8988T (cell line): ENCODE measurements at places on chromosomes 13 and 19.

- DNase-seq: no peak
These were observed 1.8 kb upstream of the CEACAM8 start for GRCh38 chr19:42596391-42597072.

GRCh38 chr13:90793261-90793820 lies 554.1 kb upstream of the MIR17HG start:
- DNase-seq: no peak

- DNase-seq: no peak
These were observed 53.9 kb downstream of the NFIC start for GRCh38 chr19:3420244-3420755.

GRCh38 chr19:50417111-50418081 lies 1.3 kb upstream of the SPIB start:
- no peak for DNase-seq

- no peak for DNase-seq
These were observed 46.9 kb downstream of the FLT1 start for GRCh38 chr13:28447989-28448388.

DNA sequence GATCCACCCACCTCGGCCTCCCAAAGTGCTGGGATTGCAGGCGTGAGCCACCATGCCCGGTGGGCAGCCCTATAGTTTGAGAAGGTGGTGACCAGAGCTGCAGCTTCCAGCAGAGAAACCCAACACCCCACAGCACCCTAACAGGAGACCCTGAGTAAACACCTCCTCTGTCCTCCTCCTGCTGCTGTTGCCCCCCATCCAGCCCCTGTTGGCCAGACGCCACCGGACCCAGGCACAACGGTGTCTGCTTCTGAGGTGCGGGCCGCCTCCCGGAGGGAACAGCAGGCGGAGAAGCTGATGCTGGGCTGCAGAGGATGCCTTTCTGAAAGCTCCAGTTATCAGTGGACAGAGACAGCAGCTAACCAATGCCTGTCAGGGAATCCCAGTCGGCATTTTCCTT lies 175.5 kb downstream of the COL4A1 start:
- DNase-seq: no peak

- DNase-seq: no peak
These were observed 756.1 kb downstream of the UQCRFS1 start for GRCh38 chr19:28456708-28457320.

DNA sequence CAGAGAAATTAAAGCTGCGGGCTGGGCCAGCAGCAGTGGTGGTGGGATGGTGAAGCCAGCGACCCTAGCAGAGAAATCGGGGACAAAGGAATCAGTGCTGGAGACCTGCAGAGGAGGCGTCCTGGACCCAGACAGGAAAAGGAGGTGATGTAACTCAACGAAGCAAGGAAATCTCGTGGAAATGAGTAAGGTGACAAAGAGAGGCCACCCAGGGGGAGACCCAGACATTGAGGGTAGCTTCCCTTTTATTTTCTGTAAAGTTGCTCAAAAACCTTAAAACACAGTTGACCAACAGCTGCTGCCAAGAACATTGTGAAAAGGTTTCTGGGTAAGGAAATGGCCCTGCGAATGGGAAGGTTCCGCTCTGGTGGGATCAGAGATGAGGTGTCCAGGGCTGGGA lies 13.3 kb upstream of the RETN start:
- DNase-seq: no peak

GRCh38 chr13:99390601-99391000 lies 83.4 kb upstream of the GPR183 start:
- no peak for DNase-seq

- DNase-seq: no peak
These were observed 123.9 kb downstream of the URI1 start for GRCh38 chr19:30065680-30066606.

GRCh38 chr19:33394723-33395560 lies 21.4 kb downstream of the CEBPG start:
- no peak for DNase-seq

GRCh38 chr19:3515891-3516422 lies 9.8 kb downstream of the FZR1 start:
- DNase-seq: no peak

DNA sequence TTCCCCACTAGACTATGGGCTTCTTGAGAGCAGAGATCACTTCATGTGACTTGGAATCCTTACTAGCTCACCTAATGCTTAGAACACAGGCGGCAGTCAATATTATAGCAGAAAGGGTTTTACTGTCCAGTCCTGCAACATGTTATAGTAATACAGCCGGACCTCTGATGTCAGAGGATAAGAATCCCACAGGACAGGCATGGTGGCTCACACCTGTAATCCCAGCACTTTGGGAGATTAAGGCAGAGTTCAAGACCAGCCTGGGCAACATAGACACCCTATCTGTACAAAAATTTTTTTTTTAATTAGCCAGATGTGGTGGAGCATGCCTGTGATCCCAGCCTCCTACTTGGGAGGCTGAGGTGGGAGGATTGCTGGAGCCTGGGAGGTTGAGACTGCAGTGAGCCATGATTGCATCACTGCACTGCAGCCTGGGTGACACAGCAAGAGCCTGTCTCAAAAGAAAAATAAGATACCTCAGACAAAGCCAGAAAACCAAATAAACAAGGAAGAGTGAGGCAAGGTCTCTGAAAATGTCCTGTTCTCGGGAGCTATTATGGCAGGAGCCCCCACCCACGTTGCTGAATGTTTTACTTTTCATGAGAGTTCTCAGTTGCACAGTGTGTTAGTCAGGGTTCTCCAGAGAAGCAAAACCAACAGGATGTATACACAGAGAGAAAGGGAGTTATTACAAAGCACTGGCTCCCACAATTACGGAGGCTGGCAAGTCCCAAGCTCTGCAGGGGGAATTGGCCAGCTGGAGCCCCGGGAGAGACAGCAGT lies 100.8 kb downstream of the UBL3 start:
- DNase-seq: no peak

DNA sequence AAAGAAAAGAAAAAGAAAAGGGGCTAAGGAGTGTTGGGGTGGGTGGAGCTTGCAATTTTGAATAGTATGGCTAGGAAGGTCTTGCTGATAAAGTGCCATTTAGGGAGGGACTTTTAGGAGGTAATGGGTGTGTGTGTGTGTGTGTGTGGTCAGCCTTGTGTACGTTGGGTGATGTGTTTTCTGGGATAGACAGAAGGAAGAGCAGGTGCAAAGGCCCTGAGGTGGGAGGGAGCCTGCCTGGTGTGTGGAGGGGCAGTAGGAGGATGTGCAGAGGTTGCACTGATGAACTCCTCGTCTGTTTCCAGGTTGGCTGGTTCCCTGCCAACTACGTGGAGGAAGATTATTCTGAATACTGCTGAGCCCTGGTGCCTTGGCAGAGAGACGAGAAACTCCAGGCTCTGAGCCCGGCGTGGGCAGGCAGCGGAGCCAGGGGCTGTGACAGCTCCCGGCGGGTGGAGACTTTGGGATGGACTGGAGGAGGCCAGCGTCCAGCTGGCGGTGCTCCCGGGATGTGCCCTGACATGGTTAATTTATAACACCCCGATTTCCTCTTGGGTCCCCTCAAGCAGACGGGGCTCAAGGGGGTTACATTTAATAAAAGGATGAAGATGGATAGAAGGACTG lies 30.5 kb upstream of the ADGRE1 start:
- DNase-seq: no peak

- no peak for DNase-seq
These were observed 255.2 kb downstream of the ITGBL1 start for GRCh38 chr13:101707659-101708058.

DNA sequence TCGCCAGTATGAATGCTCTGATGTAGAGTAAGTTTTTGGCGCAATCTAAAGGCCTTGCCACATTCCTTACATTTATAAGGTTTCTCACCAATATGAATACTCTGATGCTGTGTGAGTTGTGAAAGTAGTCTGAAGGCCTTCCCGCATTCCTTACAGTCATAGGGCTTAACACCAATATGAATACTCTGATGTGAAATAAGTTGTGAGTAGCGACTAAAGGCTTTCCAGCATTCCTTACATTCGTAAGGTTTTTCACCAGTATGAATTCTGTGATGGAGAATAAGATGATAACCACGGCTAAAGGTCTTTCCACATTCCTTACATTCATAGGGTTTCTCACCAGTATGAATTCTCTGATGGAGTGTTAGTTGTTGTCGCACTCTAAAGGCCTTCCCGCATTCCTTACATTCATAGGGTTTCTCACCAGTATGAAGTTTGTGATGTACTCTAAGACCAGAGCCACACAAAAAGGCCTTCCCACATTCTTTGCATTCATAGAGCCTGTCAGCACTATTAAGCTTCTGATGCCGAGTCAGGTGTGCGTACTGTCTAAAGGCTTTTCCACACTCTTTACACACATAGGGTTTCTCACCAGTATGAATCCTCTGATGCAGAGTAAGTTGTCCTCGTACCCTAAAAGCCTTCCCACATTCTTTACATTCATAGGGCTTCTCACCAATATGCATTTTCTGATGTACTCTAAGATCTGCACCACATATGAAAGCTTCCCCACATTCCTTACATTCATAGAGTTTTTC lies 14.1 kb upstream of the ZFP14 start:
- no peak for DNase-seq

DNA sequence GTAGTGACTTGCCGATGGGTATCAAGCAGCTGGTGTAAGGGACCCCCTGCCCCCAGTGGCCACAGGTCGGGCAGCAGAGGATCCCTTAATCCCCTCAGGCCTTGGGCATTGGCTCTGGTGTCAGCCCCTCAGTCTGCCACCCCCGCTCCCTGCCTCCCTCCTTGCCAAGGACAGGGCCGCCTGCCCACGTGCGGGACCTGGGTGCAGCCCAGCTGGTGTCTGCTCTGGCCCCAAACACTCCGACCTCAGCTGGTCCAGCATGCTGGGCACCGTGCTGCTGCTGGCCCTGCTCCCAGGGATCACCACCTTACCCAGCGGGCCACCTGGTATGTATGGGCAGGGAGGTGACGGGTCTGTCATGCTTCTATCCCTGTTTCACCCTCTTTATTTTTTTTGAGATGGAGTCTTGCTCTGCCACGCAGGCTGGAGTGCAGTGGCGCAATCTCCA lies at the start of gene TGFBR3L:
Gene TGFBR3L, plus strand, starts transcription at position 233 of the 448 bp plus-strand sequence.
- DNase-seq: no peak

- no peak for DNase-seq
These were observed 70.9 kb downstream of the TM9SF2 start for GRCh38 chr13:99572131-99572530.

GRCh38 chr19:31271306-31271911 lies 77.8 kb downstream of the TSHZ3 start:
- DNase-seq: no peak

- peak; percentile 45 for DNase-seq
These were observed 12.0 kb upstream of the NANOS3 start for GRCh38 chr19:13864667-13865570.

GRCh38 chr19:43575156-43575950 lies at the start of the genes PINLYP and XRCC1:
Gene PINLYP (plus strand): TSS chr19:43575801. CDS start chr19:43577192, 1,391 bp downstream.
Gene XRCC1 (minus strand): TSS chr19:43575527. CDS start chr19:43575458, 69 bp downstream.
- DNase-seq: peak; percentile 82

- no peak for DNase-seq
These were observed 13.1 kb downstream of the INSR start for GRCh38 chr19:7280940-7281666.

- no peak for DNase-seq
These were observed 54.0 kb upstream of the ATP12A start for GRCh38 chr13:24625870-24626849.

DNA sequence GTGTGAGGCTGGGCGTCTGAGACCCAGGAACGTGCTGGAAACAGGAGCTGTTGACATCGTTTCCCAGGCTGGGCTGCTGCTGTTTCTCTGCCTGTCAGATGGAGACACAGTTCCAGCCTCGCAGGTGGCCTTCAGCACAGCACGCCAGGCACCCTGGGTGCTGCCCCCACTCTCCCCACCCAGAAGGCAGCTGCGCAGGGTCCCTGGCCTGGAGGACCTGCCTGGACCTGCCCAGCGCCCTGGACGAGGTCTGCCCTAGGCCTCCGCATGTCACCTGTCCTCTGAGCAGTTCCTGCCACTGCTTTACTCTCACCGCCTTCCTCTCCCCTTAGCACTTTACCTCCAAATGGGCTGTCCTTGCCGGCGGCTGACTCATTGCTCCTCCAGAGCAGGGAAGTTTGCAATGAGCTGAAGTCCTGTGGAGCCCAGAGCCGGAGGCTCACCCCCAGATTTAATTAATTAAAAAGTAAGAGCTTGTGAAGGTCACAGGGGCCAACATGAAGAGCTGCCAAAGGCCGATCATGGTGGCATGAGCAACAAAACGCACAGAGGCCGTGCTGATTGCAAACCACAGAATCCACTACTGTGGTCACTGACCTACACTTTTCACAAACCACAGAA lies 32.2 kb downstream of the C13orf46 start:
- DNase-seq: no peak

DNA sequence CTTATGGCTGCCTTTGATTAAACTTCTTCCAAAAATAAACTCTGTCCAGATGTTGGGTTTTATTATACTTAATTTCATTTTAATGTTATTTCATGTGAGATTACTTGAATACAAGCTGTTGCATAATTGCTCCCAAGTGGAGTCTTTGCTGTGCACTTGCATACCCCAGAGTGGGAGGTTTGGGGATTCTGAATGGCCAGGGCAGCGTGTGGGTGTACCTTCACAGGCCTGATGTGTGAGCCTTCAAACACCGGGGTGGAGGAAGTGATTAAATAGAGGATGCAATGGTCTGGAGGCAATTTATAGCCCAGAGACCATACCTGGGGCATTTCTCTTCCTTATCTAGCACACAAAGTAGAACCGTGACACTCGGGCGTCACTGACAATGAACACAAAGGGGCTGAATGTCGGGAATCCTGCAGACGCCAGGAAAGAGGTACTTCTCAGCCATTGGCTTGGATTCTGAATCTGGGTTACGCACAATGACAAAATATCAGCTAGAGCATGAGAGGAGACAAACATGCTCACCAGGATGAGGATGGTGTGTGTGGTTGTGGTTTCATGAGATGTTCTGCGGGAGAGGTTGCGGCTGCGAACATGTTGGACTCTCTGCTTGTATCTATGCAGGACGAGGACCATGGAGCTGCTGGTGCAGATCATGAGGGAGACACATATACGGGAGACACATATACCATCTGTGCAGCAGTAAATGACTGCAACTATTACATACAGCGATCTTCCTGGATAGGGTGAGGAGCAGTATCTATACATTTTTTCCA lies 7.1 kb upstream of the LILRA5 start:
- DNase-seq: no peak

DNA sequence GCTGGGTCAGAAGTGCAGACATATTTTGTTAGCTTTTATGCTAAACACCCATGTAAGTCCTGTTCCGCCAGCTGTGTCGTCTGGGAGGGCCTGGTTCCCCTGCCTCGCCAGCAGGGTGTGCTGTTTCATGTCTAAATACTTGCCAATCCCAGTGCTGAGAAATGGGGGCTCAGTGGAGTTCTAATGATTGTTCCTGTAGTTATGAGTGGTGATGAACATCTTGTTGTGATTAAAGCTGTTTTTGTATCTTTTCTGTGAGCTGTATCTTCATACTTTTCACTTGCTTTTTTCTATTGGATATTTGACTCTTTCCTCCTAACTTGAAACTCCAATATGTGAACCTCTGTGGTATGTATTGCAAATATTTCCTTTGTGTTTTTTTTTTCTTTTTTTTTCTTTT lies 32.7 kb downstream of the KDM4B start:
- no peak for DNase-seq

DNA sequence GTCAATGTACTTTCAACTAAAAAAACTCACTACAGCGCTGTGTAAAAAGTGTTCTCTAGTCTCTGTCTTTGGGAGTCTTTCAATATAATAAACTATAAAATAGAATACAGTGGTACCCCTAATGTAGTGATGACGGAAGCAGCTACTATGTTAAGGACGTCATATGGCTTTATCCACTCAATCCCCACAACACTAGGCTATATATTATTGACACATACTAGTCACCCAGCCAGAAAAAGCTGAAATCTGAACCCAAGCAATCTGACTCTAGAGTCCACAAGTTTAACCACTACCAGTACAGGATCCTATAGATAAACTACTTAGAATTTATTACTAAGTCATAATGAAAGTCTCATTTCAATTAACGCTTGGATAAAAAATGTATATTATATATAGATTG lies 48.3 kb downstream of the ELF1 start:
- DNase-seq: no peak
